Karpas-422 (cell line): ENCODE measurements at places on chromosomes 5 and 9. TPM values are rescaled to one million over a fixed set of nuclear protein-coding genes. Genes with fewer than 3 reads are reported as not detected.

GRCh38 chr5:177242304-177242703 is 61.2 kb downstream of the RAB24 start:
- no peaks in the 10 kb centered on the region for H3K4me1 ChIP-seq
- H3K27me3 ChIP-seq: no peaks in the 10 kb centered on the region
- no peak overlapping the region for H3K27ac ChIP-seq
- no peak for DNase-seq

DNA sequence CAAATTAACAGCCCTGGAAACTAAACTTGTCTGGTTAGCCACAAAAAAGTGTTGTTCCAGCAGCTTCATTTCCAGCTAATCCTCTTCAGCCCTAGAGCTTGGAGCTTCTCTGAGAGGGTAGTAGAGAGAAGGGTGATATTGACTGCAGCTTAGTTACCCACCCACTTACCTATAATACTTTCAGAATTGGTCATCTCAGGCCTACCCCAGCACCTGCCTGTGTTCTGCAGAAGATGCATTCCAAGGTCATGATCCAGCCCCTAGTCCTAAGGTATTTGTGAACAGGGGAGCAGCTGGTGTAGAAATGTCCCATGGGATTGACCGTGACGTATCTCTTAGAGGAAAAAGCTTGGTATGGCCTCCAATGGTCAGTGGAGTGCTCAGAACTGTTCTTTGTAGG is 289.0 kb downstream of the NR3C1 start:
- no peak overlapping the region for H3K4me3 ChIP-seq
- DNase-seq: peak; percentile 52
- H3K27ac ChIP-seq: peak overlapping the region; percentile 98
- no peaks in the 10 kb centered on the region for H3K27me3 ChIP-seq
- no peaks in the 10 kb centered on the region for H3K36me3 ChIP-seq

- no peaks in the 10 kb centered on the region; the same call in 1 of the 2 replicates for H3K36me3 ChIP-seq
- DNase-seq: no peak
- H3K4me3 ChIP-seq: no peak overlapping the region
- H3K4me1 ChIP-seq: peaks cover 75% of the 10 kb centered on the region
- H3K27ac ChIP-seq: peak overlapping the region; percentile 64
- H3K27me3 ChIP-seq: no peaks in the 10 kb centered on the region
Measured at GRCh38 chr5:131377785-131378325, 114.0 kb downstream of the CDC42SE2 start.

DNA sequence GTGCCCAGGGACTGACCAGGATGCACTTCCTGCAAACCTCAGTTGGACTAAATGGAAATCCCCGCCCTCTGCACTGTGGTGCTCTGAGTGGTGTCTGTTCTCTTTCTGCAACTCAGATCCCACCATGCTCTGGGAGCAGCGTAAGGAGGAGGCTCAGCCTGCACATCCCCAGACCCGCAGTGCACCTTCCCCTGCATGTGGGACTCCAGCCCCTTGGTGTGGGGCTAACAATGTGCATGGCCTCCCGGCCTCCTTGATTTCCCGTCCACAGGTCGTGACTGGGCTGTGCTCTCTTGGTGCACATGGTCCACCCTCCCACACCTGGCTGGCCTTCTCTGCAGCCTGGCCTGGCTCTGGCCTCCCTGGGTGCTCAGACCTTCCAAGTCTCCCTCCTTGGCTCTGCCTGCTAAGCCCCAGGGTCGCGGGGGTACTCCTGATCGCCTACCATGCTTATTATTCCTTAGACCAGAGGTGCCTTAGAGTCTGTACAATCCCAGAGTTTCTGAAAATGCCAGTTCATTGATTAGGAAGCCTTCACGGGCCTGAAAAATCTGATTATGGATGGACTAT is 397.5 kb downstream of the IRX2 start:
- no peak for DNase-seq
- H3K36me3 ChIP-seq: no peaks in the 10 kb centered on the region
- no peaks in the 10 kb centered on the region for H3K4me1 ChIP-seq
- H3K27me3 ChIP-seq: no peaks in the 10 kb centered on the region
- H3K4me3 ChIP-seq: no peak overlapping the region

DNA sequence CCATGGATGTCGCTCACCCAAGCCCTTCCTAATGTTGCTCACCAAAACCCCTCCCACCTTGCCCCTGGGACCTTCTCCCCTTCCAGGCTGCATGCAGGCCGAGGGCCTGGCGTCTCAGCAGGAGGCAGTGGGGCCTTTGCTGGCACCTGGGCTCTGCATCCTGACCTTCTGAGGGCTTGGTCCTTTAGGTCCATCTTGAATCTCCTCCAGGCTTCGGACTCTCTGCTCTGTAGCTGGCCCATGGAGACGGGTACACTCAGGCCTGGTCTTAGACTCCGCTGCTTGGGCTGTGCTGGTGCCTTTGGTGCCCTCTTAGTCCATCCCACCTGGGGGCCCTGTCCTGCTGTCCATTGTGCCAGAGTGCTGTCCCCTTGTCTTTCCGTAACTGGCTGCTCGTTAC is 14.0 kb downstream of the TENT4A start:
- H3K36me3 ChIP-seq: no peaks in the 10 kb centered on the region
- DNase-seq: no peak
- H3K4me1 ChIP-seq: peaks cover 60% of the 10 kb centered on the region
- peak overlapping the region; percentile 34; the same call in 1 of the 2 replicates for H3K4me3 ChIP-seq
- no peaks in the 10 kb centered on the region for H3K27me3 ChIP-seq

DNA sequence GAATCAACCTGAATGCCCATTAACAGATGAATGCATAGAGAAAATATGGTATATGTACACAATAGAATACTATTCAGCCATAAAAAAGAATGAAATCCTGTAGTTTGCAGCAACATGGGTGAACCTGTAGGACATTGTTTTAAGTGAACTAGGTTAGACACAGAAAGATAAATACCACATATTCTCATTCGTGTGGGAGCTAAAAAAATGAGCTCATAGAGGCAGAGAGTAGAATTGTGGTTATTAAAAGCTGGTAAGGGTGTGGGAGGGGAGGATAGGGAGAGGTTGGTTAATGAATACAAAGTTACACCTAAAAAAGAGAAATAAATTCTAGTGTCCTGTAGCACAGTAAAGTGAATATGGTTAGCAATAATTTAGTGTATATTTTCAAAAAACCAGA is 23.5 kb downstream of the PTTG1 start:
- no peak for DNase-seq
- no peaks in the 10 kb centered on the region for H3K27me3 ChIP-seq
- H3K4me3 ChIP-seq: no peak overlapping the region
- no peaks in the 10 kb centered on the region for H3K36me3 ChIP-seq

GRCh38 chr9:131620764-131621520 is 75.6 kb downstream of the PRRT1B start:
- H3K36me3 ChIP-seq: no peaks in the 10 kb centered on the region
- H3K4me3 ChIP-seq: no peak overlapping the region
- DNase-seq: no peak
- H3K27ac ChIP-seq: no peak overlapping the region
- peaks cover 5% of the 10 kb centered on the region; the same call in 1 of the 2 replicates for H3K4me1 ChIP-seq

The SLC9A3 gene
- total RNA-seq: 2.0 and 3.5 TPM in 2 replicates

The NR5A1 gene
- total RNA-seq: not detected in 2 replicates

The PCDHAC2 gene
- not detected in 2 replicates for total RNA-seq
